ENCODE measurements at places on chromosomes 3 and 15.

- DNase-seq, result no peak
Observed at GRCh38 chr3:55292360-55292759, 194.7 kb downstream of the WNT5A start.

- DNase-seq, result no peak
Observed at GRCh38 chr3:12861611-12862010, 20.2 kb upstream of the RPL32 start.

GRCh38 chr3:118781839-118782238 is 252.8 kb downstream of the IGSF11 start:
- DNase-seq, result no peak

GRCh38 chr15:64754663-64755426 is 20.5 kb downstream of the RBPMS2 start:
- no peak for DNase-seq

DNA sequence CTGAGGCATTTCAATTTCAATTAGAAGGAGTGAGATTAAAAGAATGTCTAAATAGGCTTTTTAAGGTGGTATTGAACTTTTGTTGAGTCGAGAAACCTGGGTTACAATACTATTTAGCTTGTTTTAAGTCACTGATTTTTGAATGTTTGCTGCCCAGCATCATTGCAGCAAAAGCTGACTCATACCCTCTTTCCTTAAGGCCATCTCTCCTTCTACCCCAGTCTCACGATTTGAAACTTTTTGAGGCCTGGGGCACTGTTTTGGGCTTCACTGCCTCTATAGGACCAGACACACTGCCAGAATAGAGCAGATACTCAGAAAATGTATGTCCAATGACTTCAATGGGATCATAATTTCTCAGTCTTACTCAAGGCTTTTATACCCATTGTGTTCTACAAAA is 319.6 kb upstream of the TGFBR2 start:
- DNase-seq, result no peak

DNA sequence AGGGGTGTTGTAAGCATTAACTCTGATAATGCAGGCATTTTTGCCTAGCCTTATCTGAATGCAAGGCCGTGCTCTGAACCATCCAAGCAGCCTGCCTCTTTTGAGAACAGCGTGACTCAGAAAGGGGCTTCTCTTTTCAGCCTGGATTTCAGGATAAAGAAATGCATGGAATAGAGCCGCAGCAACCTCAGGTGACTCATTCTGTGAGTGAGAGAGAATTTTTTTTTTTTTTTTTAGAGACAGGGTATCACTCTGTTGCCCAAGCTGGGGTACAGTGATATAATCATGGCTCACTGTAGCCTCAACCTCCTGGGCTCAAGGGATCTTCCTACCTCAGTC is 20.6 kb upstream of the PDE8A start:
- no peak for DNase-seq

- no peak for DNase-seq
Observed at GRCh38 chr3:122435950-122436349, 20.1 kb upstream of the WDR5B start.

- DNase-seq, result no peak
Observed at GRCh38 chr3:123298903-123299302, 97.2 kb downstream of the SEC22A start.

DNA sequence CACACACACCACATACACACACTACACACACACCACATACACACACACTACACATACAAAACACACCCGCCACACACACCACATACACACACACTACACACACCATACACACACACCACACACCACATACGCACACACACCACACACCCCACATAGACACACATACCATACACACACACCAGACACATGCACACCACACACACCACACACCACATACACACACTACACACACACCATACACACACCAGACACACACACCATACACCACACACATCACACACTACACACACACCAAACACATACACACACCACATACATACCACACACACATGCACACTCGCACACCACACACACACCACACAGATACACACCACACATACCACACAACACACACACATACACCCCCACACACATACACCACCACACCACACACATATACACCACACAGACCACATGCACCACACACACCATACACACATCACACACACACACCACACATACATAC is 26.3 kb downstream of the CPN2 start:
- no peak for DNase-seq

DNA sequence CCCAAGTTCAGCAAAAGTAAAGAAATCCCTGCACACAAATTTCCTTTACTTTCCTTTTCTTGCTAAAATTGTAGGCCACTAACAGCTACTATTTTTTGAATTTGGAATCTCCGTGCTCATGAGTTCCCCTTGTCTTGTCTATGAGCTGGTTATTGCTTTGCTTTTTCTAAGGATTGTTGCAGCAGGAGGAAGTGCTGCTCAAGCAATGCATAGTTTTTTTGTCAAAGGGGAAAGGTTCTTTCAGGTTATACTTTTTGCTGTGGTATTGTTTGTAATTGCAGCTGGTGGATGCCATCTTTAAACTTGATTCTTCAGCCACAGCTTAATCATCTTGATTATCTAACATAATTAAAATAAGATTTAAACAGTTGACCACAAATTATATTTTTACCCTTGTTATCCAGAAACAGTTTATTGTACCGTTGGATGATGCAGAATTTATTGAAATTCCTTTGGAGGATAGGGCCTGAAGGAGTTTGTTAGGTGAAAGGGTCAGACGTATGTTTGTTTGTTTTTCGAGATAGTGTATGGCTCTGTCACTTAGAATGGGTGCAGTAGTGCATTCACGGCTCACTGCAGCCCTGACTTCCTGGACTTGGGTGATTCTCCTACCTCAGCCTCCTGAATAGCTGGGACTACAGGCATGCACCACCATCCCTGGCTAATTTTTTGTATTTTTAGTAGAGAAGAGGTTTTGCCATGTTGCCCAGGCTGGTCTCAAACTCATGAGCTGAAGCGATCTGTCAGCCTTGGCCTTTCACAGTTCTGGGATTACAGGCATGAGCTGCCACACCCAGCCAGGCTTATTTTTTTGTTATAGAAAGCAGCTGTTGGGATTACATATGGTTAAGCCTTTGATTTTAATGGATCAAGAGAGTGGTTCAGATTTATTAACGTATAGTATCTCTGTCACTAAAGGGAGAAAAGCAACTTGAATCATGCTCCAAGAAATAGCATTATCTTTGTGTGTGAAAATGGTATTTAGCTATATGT is 11.7 kb downstream of the MGA start:
- DNase-seq, result no peak

Measured in activated CD4-positive, alpha-beta T cell treated with anti-CD3 and anti-CD28 coated beads for 24 hours (primary cell).